ENCODE measurements at places on chromosomes 2 and 18.

- DNase-seq, result no peak
Measured at GRCh38 chr18:33135951-33136660, 304.4 kb downstream of the CCDC178 start.

GRCh38 chr2:42881732-42882131, 89.3 kb upstream of the HAAO start:
- no peak for DNase-seq

GRCh38 chr2:224442071-224442967, 40.4 kb upstream of the FAM124B start:
- DNase-seq, result peak; percentile 59

DNA sequence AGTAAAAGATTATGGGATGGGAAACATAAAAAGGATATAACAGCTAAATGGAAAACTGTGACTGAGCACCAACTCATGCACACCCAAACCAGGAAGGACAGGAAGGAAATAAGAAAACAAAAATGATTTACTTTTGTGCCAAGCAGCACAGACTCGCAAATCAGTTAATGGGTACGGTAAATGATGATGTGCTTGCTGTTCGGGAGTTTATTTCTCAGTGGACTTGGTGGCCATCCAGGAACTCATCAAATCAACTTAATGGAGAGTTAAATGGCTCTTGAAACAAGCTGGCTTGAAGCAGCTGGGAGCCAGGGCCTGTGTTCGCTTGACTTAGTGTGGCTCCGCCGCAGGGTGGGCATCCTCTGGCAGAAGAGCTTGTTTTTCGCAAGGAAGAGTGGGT, 36.2 kb downstream of the MTCL1 start:
- no peak for DNase-seq

Measured in GM20000 (cell line).